Esophagus muscularis mucosa (tissue), 4 donors: ENCODE measurements at places on chromosomes 6 and 20. TPM values are rescaled to one million over a fixed set of nuclear protein-coding genes. Genes with fewer than 3 reads are reported as not detected.

DNA sequence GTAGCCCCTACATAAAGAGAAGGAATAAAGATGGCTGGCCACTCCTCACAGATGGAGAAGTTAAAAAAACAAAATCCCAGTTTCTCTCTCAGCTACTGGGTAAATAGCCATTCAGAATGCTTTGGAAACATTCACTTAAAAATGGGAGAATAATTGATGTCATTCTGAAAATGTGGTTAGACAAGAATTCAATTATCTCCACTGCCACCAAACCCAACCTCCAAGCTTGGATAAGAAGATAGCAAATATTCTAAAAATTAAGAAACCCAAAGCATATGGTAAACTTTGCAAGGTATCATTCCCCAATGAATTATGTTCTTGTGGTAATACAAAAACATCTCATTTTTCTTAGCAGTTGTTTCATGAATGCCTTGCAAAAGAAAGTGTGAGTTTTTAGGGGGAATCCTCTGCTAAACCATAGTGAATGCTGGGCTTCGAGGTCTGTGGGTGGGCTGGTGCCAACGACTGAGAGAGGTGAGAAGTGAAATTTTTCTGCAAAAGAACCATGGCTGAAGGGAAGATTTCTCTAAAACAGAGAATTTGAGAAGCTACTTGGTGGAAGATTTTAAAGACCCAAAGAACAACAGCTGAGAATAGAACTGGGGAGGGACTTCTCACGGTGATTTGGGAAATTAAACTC is 497.9 kb upstream of the JARID2 start:
- no peak for DNase-seq

CRISP2 gene
- total RNA-seq, result not detected

DNA sequence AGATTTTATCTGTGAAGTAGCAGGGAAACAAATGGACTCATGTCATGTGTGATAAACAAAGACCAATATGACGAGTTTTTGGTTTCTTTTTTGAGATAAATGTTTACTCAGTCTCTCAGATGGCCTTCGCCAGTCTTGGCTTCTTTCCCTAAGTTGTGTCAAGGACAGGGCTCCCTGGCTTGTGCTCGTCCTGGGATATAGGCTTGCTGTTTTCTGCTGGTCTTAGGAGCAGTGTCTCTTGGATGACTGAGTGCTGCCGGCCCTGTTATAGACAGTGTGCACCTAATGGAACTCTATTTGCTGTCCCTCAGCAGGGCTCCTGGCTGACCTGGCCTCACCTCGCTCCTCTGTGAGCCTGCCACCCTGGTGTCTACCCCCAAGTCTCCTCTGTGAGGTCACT is 324.1 kb upstream of the SYNCRIP start:
- no peak for DNase-seq

- no peak for DNase-seq
Measured at GRCh38 chr20:13755809-13756208, 28.9 kb downstream of the ESF1 start.

DNA sequence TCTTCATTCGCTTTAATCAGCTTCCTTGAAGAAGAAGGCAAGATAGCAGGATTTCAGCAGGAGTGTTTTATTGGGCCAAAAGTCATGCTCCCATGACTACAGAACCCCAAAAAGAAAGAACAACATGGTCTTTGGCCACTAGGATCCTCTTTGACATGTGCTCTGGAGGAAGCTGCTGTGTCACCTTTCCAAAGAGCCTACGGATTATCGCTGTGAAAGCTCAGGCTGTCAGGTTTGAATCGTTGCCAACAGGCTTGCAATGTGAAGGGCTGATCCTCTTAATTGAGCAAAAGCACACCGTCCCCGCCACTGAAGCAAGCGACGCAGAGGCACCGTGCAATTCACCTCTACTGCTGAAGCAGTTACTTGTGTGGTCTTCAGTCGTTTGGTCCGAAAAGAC is 29.0 kb downstream of the MYLIP start:
- no peak for DNase-seq

DNA sequence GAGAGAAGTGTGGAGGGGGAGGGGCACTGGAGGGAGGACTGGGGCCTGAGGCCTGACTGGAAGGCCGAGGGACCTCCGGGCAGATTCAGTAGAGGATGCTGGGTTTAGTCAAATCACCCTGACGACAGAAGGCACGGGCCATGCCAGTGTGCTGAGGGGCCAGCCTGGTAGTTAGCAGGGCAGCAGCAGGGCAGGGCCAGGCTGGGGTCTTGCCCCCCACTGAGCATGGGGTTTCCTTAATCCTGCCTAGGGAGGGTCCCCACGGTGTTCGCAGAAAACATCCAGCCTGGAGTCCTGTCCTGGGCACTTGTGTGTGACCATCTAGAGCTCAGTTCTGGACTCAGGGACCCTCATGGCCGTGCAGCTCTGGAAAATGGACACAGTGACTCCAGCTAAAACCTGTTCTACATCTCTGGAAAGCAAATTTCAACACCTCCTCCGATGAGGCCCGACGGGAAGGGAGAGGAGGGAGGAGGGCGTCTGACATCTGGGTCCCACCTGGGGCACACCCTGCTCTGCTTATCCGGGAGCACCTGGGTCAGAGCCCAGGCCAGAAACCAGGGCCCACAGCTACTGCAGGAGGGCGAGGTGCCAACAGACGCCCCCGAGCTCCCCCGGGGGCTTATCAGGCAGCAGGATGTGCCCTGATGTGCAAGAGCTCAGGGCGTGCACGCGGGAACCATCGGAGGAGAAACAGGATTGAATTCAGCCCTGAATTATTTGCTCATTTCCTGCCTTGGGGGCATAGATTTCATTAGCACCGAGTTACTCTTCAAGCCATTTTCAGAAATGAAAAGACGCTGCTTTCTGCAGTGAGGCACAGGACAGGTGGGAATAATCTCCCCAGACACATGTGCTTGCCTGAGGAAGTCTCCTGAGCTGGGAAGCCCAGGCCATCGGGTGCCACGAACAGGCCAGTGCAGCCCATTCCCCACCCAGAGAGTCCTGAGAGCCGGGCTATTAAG is 78.0 kb upstream of the MPC1 start:
- no peak for DNase-seq

TMEM14B gene
- total RNA-seq, result 77.2 TPM
